ENCODE measurements at places on chromosomes 2 and 18. TPM values are rescaled to one million over a fixed set of nuclear protein-coding genes. Genes with fewer than 3 reads are reported as not detected.
A peak's percentile ranks its signal among the peaks of the same experiment; 100 is the strongest.

DNA sequence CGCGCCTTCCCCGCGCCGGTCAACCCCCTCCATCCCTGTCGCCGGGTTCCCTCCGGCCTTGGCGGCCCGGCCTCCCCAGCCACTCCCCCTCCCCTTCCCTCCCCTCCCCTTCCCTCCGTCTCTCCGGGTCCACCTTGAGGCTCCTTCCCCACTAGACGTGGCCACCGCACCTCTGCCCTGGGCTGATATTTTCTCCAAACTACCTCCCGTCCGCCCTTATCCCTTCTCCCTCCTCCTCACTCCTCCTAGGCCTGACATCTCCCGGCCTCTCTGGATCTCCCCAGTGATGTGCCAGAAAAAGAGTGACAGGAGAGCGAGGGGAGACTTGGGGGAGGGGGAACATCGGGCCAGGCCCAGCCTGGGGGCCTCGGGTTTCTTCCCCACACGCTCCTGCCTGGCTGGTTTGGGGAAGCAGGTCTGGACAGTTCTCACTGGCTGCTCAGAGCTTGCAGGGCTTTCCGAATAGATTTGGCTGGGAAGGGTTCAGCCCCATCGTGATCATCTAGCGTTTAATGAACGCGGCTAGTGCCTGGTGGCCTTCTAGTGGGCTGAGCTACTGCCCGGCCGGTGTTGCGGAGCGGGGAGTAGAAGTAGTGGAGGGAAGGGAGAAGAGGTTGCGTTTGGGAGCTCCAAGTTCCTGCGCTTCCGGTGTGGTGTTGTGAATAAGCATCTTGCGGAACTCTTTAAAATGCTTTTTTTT, 641 bp downstream of the MAPRE3 start:
- H3K4me1 ChIP-seq = peaks cover 18% of the 10 kb centered on the region
- no peak for DNase-seq
- H3K27me3 ChIP-seq = peaks cover 41% of the 10 kb centered on the region
- H3K36me3 ChIP-seq = no peaks in the 10 kb centered on the region
- peak overlapping the region; percentile 34 for H3K27ac ChIP-seq

GRCh38 chr2:118982039-118982438, 40.0 kb downstream of the MARCO start:
- H3K27ac ChIP-seq = no peak overlapping the region
- H3K4me1 ChIP-seq = no peaks in the 10 kb centered on the region
- H3K36me3 ChIP-seq = no peaks in the 10 kb centered on the region
- H3K27me3 ChIP-seq = peaks cover 2% of the 10 kb centered on the region

- no peaks in the 10 kb centered on the region for H3K36me3 ChIP-seq
- H3K27me3 ChIP-seq = peaks cover 25% of the 10 kb centered on the region
- H3K4me3 ChIP-seq = no peak overlapping the region
- DNase-seq = no peak
- H3K27ac ChIP-seq = no peak overlapping the region
- peaks cover 2% of the 10 kb centered on the region for H3K4me1 ChIP-seq
Observed at GRCh38 chr2:1748176-1748740, 3.9 kb upstream of the PXDN start.

DNA sequence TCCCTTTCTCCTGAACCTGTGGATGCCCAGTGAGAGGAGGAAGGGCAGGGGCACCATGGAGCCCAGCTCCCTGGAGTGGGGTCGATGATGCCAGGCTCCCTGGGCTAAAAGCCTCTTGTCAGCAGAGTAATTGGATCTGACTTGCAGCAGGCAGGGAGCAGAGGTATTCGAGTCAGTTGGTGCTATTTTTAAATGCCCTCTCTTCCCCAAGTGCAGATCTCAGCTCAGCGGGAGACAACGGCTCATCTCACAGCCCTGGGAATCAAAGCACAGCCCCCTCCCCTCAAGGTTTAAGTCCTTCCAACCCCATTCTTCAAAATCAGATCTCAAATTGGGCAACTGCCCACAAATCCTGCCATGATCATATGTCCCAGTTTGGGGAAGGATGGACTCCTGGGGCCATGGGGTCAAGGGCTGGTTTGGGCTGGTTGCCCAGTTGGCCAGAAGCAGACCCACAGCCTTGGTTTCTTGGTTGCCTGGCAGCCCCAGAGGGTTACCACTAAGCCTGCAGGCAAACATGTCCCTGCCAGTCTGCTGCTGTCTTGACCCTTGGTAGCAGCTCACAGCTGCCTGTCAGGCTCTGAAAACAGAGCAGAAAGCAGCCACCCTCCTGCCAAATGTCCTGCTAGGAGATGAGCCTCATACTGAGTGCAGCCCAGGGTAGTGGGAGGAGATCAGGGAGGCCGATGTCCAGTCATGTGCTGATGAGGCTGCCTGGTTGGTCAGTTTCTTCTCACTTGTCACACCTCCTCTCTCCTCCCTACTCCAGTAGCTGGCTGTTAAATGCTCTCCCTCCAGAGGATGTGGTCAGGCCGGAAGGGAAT, 244.9 kb downstream of the LOXHD1 start:
- H3K27me3 ChIP-seq = no peaks in the 10 kb centered on the region
- no peak overlapping the region for H3K4me3 ChIP-seq
- DNase-seq = no peak
- H3K36me3 ChIP-seq = no peaks in the 10 kb centered on the region

GRCh38 chr2:219059725-219060682, 717 bp downstream of the IHH start:
- H3K36me3 ChIP-seq = no peaks in the 10 kb centered on the region
- DNase-seq = no peak
- H3K27me3 ChIP-seq = peaks cover 77% of the 10 kb centered on the region
- H3K27ac ChIP-seq = no peak overlapping the region

- H3K27me3 ChIP-seq = no peaks in the 10 kb centered on the region
- H3K36me3 ChIP-seq = no peaks in the 10 kb centered on the region
- no peaks in the 10 kb centered on the region for H3K4me1 ChIP-seq
Observed at GRCh38 chr18:22084547-22084946, 84.8 kb upstream of the GATA6 start.

GRCh38 chr2:221521233-221521845, 50.8 kb downstream of the EPHA4 start:
- no peaks in the 10 kb centered on the region for H3K27me3 ChIP-seq
- DNase-seq = no peak
- H3K27ac ChIP-seq = no peak overlapping the region
- H3K36me3 ChIP-seq = peaks cover 26% of the 10 kb centered on the region
- H3K4me3 ChIP-seq = no peak overlapping the region

GRCh38 chr2:139156730-139157129, 376.5 kb upstream of the NXPH2 start:
- H3K27me3 ChIP-seq = no peaks in the 10 kb centered on the region
- no peak for DNase-seq
- no peak overlapping the region for H3K27ac ChIP-seq
- no peaks in the 10 kb centered on the region for H3K36me3 ChIP-seq
- no peaks in the 10 kb centered on the region for H3K4me1 ChIP-seq
- no peak overlapping the region for H3K4me3 ChIP-seq

- H3K4me1 ChIP-seq = no peaks in the 10 kb centered on the region
- no peak overlapping the region for H3K4me3 ChIP-seq
- no peak overlapping the region for H3K27ac ChIP-seq
Observed at GRCh38 chr2:16461672-16462071, 204.0 kb downstream of the CYRIA start.

- peaks cover 6% of the 10 kb centered on the region for H3K4me1 ChIP-seq
- H3K27ac ChIP-seq = no peak overlapping the region
- H3K4me3 ChIP-seq = no peak overlapping the region
- H3K27me3 ChIP-seq = no peaks in the 10 kb centered on the region
Observed at GRCh38 chr2:58107803-58108710, 61.5 kb downstream of the VRK2 start.

- H3K4me1 ChIP-seq = peaks cover 5% of the 10 kb centered on the region
- H3K36me3 ChIP-seq = peaks cover 16% of the 10 kb centered on the region
- H3K27me3 ChIP-seq = no peaks in the 10 kb centered on the region
- no peak for DNase-seq
Observed at GRCh38 chr2:201057715-201058248, 13.7 kb downstream of the HYCC2 start.

GRCh38 chr2:224997802-224998201, 44.5 kb downstream of the DOCK10 start:
- peaks cover 66% of the 10 kb centered on the region for H3K4me1 ChIP-seq
- no peak overlapping the region for H3K27ac ChIP-seq
- H3K27me3 ChIP-seq = no peaks in the 10 kb centered on the region
- no peak for DNase-seq
- H3K4me3 ChIP-seq = no peak overlapping the region

DNA sequence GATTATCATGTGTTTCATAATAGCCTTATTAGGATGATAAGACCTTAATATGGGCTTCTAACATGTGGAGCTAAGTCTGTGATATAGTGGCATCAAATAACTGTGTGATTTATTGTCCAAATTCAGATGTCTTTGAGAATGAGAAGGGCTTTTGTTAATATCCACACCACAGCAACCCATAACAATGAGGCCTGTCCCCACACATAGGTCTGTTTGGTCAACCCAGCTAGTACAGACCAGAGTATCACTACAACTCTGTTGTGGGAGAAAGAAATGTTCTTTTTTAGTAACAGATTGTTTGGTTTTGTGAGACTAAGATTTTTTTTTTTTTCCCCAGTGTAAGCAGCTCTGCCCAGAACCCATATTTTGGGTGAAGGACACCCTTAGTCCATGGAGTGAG, 439.2 kb downstream of the PIK3C3 start:
- H3K27ac ChIP-seq = no peak overlapping the region
- no peaks in the 10 kb centered on the region for H3K4me1 ChIP-seq
- DNase-seq = no peak

DNA sequence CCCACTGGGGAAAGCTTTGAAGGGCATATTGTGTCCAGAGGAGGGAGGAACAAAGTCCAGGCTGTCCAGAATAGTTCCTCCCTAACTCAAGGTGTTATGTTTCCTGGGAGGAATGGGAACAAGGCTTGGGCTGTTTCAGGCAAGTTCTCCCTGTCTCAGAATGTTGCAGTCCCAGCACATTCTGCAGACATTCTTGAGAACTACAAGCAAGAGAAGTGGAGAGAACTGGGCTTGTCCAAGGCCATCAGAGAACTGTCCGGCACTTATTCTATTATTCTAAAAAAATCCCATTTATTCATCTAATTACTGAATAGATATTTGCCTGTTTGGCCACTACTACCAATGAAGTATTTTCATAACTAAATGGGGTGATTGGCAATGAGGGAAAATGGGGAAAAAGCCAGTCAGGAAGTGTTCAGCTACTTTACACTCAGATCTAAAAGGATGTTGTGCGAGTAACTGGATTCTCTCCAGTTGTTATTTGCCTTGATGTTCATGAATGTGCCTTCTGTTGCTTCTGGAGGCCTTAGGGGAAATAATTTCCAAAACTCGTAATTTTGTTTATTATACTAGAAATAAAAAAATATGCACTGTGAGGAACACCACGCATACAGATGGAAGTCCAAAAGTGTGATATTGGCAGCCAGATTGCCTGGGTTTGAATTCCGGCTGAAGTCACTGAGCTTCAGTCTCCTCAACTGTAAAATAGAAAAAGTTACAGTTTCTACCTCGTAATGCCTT, 300.1 kb upstream of the RND3 start:
- no peak for DNase-seq
- H3K4me3 ChIP-seq = no peak overlapping the region
- H3K4me1 ChIP-seq = no peaks in the 10 kb centered on the region
- no peaks in the 10 kb centered on the region for H3K27me3 ChIP-seq
- H3K27ac ChIP-seq = no peak overlapping the region

DNA sequence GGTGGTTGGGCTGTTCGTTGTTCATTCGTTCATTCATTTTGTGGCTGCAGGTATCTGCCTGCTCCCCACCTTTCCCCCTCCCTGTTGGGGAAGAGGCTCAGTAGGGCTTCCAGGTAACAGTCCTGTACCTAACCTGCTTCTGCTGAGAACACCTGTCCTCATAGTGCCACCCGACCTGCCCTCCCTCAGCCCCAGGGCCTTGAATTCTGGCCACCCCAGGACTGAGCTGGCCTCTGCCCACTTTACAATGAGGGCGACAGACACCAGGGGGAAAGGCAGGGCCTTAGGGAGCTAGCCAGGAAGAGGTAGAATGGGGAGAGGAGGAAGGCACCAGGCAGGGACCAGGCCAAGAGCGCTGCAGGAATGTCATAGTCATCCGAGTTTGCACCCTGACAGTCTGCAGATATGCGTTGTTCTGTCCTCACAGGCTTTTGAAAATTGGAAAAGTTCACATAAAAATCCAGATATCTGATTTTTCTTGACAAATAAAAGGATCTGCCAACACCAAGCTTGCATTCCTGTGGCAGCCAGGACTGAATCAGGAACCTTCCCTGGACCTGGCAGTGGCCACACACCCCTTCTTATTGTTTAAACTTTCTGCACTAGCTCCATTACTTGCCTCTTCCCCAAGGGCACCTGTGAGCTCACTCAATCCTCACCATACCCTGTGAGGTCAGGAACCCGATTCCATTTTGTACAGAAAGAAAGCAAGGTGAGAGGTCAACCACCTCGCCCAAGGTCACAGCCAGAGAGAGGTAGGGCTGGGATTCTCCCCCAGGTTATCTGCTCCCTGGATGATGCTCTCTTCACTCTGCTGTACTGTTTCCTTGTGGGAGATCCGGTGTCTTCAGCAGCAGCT, 35.3 kb upstream of the MRPL33 start:
- no peak for DNase-seq
- no peaks in the 10 kb centered on the region for H3K27me3 ChIP-seq
- H3K4me1 ChIP-seq = peaks cover 17% of the 10 kb centered on the region
- peak overlapping the region; percentile 72 for H3K27ac ChIP-seq
- no peaks in the 10 kb centered on the region for H3K36me3 ChIP-seq

GRCh38 chr18:78769502-78770105, 210.0 kb upstream of the SALL3 start:
- no peak overlapping the region for H3K27ac ChIP-seq
- no peaks in the 10 kb centered on the region for H3K27me3 ChIP-seq
- no peaks in the 10 kb centered on the region for H3K4me1 ChIP-seq
- H3K4me3 ChIP-seq = no peak overlapping the region

GRCh38 chr18:3998698-3999333, 456.3 kb downstream of the DLGAP1 start:
- DNase-seq = peak; percentile 34
- no peak overlapping the region for H3K4me3 ChIP-seq
- no peak overlapping the region for H3K27ac ChIP-seq
- peaks cover 17% of the 10 kb centered on the region for H3K27me3 ChIP-seq
- H3K36me3 ChIP-seq = no peaks in the 10 kb centered on the region

GRCh38 chr18:53747210-53747609, 477.3 kb downstream of the MBD2 start:
- no peak overlapping the region for H3K4me3 ChIP-seq
- no peaks in the 10 kb centered on the region for H3K27me3 ChIP-seq
- H3K4me1 ChIP-seq = no peaks in the 10 kb centered on the region

The SCYGR4 gene
- total RNA-seq = not detected

The C18orf54 gene
- total RNA-seq = 8.8 TPM

The HOXD12 gene
- not detected for total RNA-seq

The IGFBP5 gene
- not detected for total RNA-seq

The CXCR1 gene
- total RNA-seq = 0.99 TPM

The SLC9A2 gene
- not detected for total RNA-seq

The TP53I3 gene
- 2.5 TPM for total RNA-seq

The REG3G gene
- total RNA-seq = not detected

The REEP1 gene
- total RNA-seq = 0.20 TPM

The DAPL1 gene
- not detected for total RNA-seq

Measured in activated CD4-positive, alpha-beta T cell treated with anti-CD3 and anti-CD28 coated beads, Interleukin-2, amount 10 ng/mL, durations not matched to agents 7 days and 5 days (primary cell).